Breast epithelium (tissue), 4 donors: ENCODE measurements at places on chromosomes 2 and 18.

- no peaks in the 10 kb centered on the region for H3K27me3 ChIP-seq
- no peaks in the 10 kb centered on the region for H3K4me1 ChIP-seq
- H3K4me3 ChIP-seq: no peak overlapping the region
- no peaks in the 10 kb centered on the region for H3K36me3 ChIP-seq
Measured at GRCh38 chr2:115277366-115277765, 834.9 kb downstream of the DPP10 start.

GRCh38 chr2:133044556-133044955 lies 374.6 kb upstream of the LYPD1 start:
- H3K4me3 ChIP-seq: no peak overlapping the region
- DNase-seq: no peak
- H3K27me3 ChIP-seq: no peaks in the 10 kb centered on the region
- no peak overlapping the region for H3K27ac ChIP-seq
- H3K4me1 ChIP-seq: no peaks in the 10 kb centered on the region
- H3K36me3 ChIP-seq: no peaks in the 10 kb centered on the region

- no peaks in the 10 kb centered on the region for H3K4me1 ChIP-seq
- no peak overlapping the region for H3K4me3 ChIP-seq
- no peak for DNase-seq
- H3K27me3 ChIP-seq: no peaks in the 10 kb centered on the region
- no peak overlapping the region for H3K27ac ChIP-seq
Measured at GRCh38 chr2:11514904-11515303, 18.9 kb upstream of the GREB1 start.

DNA sequence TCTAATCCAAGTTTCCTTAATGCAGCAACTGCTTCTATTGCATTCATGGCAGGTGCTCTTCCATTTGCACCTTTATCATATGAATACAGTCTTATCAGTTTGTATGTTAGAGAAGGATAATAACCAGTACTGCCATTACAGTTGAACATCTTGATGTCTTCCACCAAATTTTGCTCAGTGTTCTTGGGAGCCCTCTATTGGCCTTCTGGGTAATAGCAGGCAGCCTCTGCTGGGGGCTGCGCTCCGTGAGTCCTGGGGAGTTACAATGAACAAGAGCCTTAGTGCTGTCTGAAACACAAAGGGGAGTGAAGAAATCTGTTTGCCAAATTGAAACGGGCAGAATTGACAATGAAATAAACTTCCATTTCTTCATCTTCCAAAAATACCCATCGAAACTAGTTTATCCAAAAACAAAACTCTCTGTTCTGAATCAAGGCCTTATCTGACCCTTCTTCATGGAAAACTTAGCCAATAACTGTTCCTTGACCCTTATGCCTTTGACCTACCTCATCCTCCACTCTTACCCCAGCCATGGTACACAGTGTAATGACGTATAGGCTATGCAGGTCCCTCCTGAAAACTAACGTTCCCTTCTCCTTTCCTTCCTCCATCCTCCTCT lies 79.9 kb downstream of the ALK start:
- peaks cover 6% of the 10 kb centered on the region for H3K27me3 ChIP-seq
- no peak overlapping the region for H3K27ac ChIP-seq
- H3K4me1 ChIP-seq: no peaks in the 10 kb centered on the region
- H3K36me3 ChIP-seq: no peaks in the 10 kb centered on the region

GRCh38 chr2:239815671-239816070 lies 209.5 kb downstream of the NDUFA10 start:
- H3K4me1 ChIP-seq: no peaks in the 10 kb centered on the region
- no peaks in the 10 kb centered on the region for H3K36me3 ChIP-seq
- DNase-seq: peak; percentile 10
- H3K27me3 ChIP-seq: no peaks in the 10 kb centered on the region

DNA sequence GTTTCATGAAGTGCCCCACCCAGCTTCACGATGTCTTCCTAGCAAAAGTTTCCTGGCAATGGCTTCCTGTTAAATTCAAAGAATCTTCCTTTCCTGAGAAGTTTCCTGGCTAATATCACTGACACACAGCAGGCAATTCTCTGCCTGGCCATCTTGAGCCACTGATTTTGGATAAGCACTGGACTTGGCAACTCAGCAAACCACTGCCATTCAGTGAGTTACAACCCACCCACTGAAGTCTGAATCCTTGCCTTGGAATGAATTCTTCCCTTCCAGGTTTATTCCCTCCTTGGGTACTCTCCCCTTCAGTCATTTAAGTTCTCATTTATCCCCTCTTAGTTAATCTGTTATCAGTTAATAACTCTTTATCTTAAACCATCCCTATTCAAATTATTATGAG lies 426.0 kb downstream of the MBD2 start:
- no peak overlapping the region for H3K4me3 ChIP-seq
- no peaks in the 10 kb centered on the region for H3K27me3 ChIP-seq
- no peaks in the 10 kb centered on the region for H3K4me1 ChIP-seq
- no peak for DNase-seq
- H3K27ac ChIP-seq: no peak overlapping the region

- no peak overlapping the region for H3K27ac ChIP-seq
- H3K4me1 ChIP-seq: no peaks in the 10 kb centered on the region
- H3K4me3 ChIP-seq: no peak overlapping the region
- no peak for DNase-seq
Measured at GRCh38 chr2:33678436-33678835, 79.3 kb upstream of the FAM98A start.

GRCh38 chr2:120893811-120894584 lies 158.3 kb downstream of the GLI2 start:
- H3K36me3 ChIP-seq: no peaks in the 10 kb centered on the region
- no peaks in the 10 kb centered on the region for H3K4me1 ChIP-seq
- no peaks in the 10 kb centered on the region for H3K27me3 ChIP-seq
- H3K4me3 ChIP-seq: no peak overlapping the region
- no peak overlapping the region for H3K27ac ChIP-seq
- DNase-seq: no peak

GRCh38 chr2:133331436-133331835 lies 236.8 kb downstream of the NCKAP5 start:
- no peak overlapping the region for H3K27ac ChIP-seq
- H3K36me3 ChIP-seq: no peaks in the 10 kb centered on the region
- no peak for DNase-seq
- no peak overlapping the region for H3K4me3 ChIP-seq

DNA sequence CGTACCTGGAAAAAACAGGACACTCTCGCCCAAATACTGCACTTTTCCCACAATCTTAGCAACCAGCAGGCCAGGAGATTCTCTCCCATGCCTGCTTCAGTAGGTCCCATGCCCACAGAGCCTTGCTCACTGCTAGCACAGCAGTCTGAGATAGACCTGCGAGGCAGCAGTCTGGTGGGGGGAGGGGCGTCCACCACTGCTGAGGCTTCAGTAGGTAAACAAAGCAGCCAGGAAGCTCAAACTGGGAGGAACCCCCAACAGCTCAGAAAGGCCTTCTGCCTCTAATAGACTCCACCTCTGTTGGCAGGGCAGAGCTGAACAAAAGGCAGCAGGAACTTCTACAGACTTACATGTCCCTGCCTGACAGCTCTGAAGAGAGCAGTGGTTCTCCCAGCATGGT lies 1202.8 kb upstream of the ACVR2A start:
- no peaks in the 10 kb centered on the region for H3K27me3 ChIP-seq
- no peak overlapping the region for H3K27ac ChIP-seq
- no peak overlapping the region for H3K4me3 ChIP-seq
- no peak for DNase-seq

- DNase-seq: no peak
- H3K36me3 ChIP-seq: no peaks in the 10 kb centered on the region
- H3K4me3 ChIP-seq: no peak overlapping the region
- H3K27me3 ChIP-seq: no peaks in the 10 kb centered on the region
Measured at GRCh38 chr18:58534535-58535301, 94.2 kb downstream of the ALPK2 start.

- H3K4me1 ChIP-seq: peaks cover 15% of the 10 kb centered on the region
- DNase-seq: no peak
- H3K27me3 ChIP-seq: no peaks in the 10 kb centered on the region
- peak overlapping the region; percentile 81 for H3K27ac ChIP-seq
- no peaks in the 10 kb centered on the region for H3K36me3 ChIP-seq
- H3K4me3 ChIP-seq: no peak overlapping the region
Measured at GRCh38 chr2:42128721-42129486, 40.2 kb upstream of the EML4 start.

GRCh38 chr18:38756436-38756835 lies 1190.8 kb upstream of the CELF4 start:
- no peak overlapping the region for H3K4me3 ChIP-seq
- no peaks in the 10 kb centered on the region for H3K4me1 ChIP-seq
- DNase-seq: no peak
- no peak overlapping the region for H3K27ac ChIP-seq
- no peaks in the 10 kb centered on the region for H3K36me3 ChIP-seq
- H3K27me3 ChIP-seq: no peaks in the 10 kb centered on the region

DNA sequence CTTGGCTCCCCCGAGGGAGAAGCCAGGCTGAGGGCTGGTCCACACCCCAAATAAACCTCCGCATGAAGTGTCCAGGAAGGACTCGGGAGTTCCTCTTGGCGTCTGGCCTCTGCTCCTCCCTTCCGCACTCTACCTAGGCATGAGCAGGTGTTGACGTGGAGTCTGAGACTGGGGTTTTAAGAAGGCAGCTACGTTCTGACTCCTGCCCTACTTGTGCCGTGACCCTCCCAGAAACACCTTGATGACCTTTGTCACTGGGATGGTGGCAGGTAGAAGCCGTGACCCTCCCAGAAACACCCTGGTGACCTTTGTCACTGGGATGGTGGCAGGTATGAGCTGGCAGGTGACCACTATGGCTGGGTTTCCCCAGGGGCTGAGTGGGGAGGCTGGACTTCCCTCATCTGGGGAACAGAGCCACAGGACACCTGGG lies 54.8 kb downstream of the HS6ST1 start:
- no peak overlapping the region for H3K27ac ChIP-seq
- DNase-seq: no peak
- no peaks in the 10 kb centered on the region for H3K27me3 ChIP-seq
- H3K4me1 ChIP-seq: no peaks in the 10 kb centered on the region
- no peak overlapping the region for H3K4me3 ChIP-seq
- H3K36me3 ChIP-seq: no peaks in the 10 kb centered on the region

GRCh38 chr2:198004173-198004572 lies 199.8 kb downstream of the PLCL1 start:
- H3K27me3 ChIP-seq: no peaks in the 10 kb centered on the region
- no peak for DNase-seq
- H3K4me3 ChIP-seq: no peak overlapping the region
- no peaks in the 10 kb centered on the region for H3K36me3 ChIP-seq

DNA sequence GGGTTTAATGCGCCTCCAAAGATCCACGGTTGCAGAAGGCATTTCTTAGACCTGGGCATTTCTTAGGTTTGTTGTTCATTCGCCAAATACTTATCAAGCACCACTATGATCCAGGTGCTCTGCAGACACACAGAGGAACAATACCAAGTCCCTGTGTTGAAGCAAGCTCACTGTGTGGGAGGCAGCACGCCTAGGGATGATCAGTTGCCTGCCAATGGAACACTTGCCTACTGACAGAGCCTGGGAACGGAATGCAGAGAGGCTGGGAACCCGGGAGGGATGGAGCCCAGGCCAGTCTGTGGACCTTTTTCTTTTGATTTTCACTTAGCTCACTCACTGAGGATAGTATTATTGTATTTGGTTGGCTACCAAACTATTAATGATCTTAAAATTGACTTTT lies 1.9 kb upstream of the GRP start:
- DNase-seq: no peak
- H3K4me1 ChIP-seq: no peaks in the 10 kb centered on the region
- no peak overlapping the region for H3K4me3 ChIP-seq
- H3K27ac ChIP-seq: no peak overlapping the region
- no peaks in the 10 kb centered on the region for H3K36me3 ChIP-seq

- no peaks in the 10 kb centered on the region for H3K4me1 ChIP-seq
- no peaks in the 10 kb centered on the region for H3K36me3 ChIP-seq
- no peaks in the 10 kb centered on the region for H3K27me3 ChIP-seq
- DNase-seq: no peak
- peak overlapping the region; percentile 59 for H3K27ac ChIP-seq
Measured at GRCh38 chr2:85549826-85550225, 10.9 kb downstream of the MAT2A start.

DNA sequence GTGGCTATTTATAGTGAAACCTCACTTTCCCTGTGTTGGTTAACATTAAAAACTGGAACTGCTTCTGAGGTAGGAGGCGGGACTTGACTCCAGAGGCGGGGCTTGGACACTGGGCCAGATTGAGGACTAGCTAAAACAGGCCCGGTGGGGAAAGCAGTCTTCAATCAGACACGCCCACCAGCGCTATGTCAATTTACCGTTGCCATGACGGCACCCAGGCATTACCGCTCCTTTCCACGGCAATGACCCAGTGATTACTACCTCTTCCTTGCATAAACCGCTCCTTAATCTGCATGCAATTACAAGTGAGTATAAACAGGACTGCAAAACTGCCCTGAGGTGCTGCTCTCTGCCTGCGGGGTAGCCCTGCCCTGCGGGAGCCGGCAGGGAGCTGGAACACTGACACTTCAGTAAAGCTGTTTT lies 35.3 kb downstream of the LRRFIP1 start:
- H3K27me3 ChIP-seq: no peaks in the 10 kb centered on the region
- DNase-seq: peak; percentile 89
- peaks cover 7% of the 10 kb centered on the region for H3K4me1 ChIP-seq
- H3K4me3 ChIP-seq: no peak overlapping the region

- no peak overlapping the region for H3K4me3 ChIP-seq
- H3K27me3 ChIP-seq: no peaks in the 10 kb centered on the region
- no peak for DNase-seq
- no peaks in the 10 kb centered on the region for H3K4me1 ChIP-seq
- H3K27ac ChIP-seq: no peak overlapping the region
Measured at GRCh38 chr2:229160984-229161383, 110.1 kb downstream of the PID1 start.

GRCh38 chr2:120771111-120771780 lies 35.6 kb downstream of the GLI2 start:
- DNase-seq: no peak
- no peak overlapping the region for H3K4me3 ChIP-seq
- H3K27ac ChIP-seq: peak overlapping the region; percentile 84
- no peaks in the 10 kb centered on the region for H3K4me1 ChIP-seq
- no peaks in the 10 kb centered on the region for H3K36me3 ChIP-seq
- H3K27me3 ChIP-seq: no peaks in the 10 kb centered on the region

DNA sequence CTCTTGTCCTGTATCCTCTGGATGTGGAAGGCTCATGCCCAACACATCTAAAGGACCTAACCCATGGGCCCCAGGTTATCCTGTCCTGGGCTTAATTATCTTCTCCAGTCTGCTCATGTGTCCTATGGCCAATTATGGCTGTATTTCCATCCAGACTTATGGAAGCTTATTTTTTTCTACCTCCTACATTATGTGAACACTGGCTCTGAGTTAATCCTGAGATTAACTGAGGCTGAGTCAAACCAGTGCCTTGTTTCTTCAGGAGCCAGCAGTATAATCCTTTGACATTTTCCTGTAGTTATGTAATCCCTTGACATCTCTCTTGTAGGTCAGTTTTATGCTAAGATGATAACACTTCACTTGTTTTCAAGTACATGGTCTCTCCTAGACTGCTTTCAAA lies 213.6 kb downstream of the PMAIP1 start:
- H3K27me3 ChIP-seq: no peaks in the 10 kb centered on the region
- H3K36me3 ChIP-seq: no peaks in the 10 kb centered on the region
- H3K4me3 ChIP-seq: no peak overlapping the region
- no peaks in the 10 kb centered on the region for H3K4me1 ChIP-seq
- no peak overlapping the region for H3K27ac ChIP-seq

GRCh38 chr2:191691016-191691735 lies 13.2 kb downstream of the NABP1 start:
- DNase-seq: no peak
- no peaks in the 10 kb centered on the region for H3K36me3 ChIP-seq
- no peaks in the 10 kb centered on the region for H3K27me3 ChIP-seq
- no peak overlapping the region for H3K27ac ChIP-seq
- H3K4me3 ChIP-seq: no peak overlapping the region
